ENCODE measurements at places on chromosomes 5 and 9.

DNA sequence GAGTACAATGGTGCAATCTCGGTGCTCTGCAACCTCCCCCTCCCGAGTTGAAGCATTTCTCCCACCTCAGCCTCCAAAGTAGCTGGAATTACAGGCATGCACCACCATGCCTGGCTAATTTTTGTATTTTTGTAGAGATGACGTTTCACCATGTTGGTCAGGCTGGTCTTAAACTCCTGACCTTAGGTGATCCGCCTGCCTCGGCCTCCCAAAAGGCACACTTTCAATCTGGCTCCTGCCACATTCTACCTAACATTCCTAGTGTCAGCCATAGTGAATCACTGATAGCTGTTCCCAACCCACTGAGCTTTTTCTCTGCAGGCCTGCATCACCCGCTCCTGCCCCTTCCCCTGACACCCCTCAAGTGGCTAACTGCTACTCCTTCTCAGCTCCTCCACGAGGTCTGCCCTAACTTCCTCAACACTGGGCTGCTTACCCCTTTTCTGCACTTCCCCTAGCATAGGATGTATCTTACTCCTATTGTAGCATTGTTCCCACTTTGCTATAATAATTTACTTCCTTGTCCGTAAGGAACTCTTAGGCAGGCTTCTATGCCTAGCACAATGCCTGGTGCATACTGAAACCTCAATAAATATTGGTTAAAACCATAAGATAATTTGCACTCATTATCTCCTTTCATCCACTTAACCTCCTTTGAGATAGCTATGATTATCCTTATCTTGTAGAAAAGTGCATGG, 42.0 kb upstream of the LIFR start:
- no peak for DNase-seq

GRCh38 chr5:130720355-130720754, 444.7 kb downstream of the HINT1 start:
- no peak for DNase-seq

DNA sequence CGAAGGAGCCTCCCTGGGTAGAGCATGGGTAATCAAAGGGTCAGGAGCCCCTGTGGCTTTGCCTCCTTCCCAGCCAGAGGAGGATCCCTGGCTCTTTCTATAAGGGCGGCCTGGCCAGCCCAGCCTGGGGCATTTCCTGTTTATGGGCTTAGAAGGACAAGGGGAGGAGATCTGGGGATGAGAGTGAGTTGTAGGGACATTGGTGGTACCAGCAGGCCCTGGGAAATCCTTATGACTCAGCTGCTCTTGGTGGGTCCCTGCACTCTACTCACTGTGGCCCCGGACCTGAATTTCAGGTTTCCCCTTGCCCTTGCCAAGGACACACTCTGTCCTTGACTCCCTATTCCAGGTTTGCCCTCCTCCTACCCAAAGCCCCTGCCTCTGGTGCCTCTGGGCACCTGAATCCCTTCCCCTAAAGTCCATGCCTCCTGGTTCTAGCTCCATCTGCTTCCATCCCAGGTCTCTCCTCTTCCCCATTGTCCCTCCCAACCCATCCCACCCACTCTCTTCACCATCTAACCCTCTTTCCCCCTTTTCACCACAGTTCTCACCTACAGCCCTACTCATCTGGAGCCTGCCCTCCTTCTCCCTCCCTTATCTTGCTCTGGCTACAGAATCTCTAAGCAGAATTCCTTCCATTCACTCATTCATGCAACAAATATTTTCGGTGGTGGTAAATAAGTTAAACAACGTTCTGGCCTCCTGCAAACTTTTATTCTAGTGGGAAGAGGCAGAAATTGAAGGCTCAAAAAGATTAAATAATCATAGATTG, 34.9 kb downstream of the PCDH1 start:
- DNase-seq: no peak

GRCh38 chr9:35732800-35733541, 505 bp downstream of the CREB3 start:
- peak; percentile 30 for DNase-seq

DNA sequence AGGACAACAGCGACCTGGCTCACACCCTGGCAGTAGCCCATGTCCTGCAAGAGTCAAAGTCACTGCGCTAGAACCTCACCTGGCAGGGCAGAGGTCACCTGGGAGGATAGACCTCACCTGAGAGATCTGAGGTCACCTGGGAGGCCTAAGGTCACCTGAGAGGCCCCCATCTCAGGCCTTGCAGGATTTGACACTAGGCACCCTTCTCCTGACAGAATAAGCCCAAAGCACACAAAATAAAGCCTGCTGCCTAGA, 75.2 kb upstream of the SPTLC1 start:
- DNase-seq: no peak

GRCh38 chr9:107193251-107193650, 89.8 kb upstream of the RAD23B start:
- no peak for DNase-seq

DNA sequence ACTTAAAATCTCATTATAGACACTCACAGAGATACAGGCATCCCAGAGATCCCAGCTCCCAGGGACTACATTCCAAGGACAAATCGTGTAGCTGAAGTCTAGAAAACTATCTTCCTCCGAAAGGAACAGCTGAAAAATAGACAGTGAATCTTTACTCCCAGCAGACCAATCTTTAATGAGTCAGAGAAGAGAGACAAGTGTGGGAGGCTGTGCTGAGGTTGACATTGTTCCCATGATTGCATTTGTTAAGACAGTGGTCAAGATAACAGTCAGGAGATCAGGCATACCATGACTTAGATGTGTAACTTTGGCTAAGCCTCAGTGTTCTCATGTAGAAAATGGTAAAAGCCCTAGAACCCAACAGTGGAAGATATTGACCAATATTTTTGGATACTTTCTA, 120.7 kb downstream of the PAPPA start:
- no peak for DNase-seq

DNA sequence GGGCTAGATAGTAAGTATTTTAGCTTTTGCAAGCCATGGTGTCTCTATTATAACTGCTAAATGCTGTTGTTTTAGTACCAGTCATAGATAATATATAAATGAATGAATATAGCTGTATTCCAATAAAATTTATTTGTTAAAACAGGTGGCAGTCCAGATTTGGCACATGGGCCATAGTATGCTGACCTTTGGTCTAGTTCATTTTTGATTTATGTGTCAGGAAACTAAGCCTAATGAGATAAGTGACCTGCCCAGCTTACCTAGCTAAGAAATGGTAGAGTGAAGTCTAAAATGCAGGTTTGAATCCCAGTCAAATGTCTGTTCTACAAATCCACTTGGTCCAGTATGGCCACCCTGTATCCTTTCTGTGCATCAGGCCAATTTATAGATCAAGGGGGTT, 139.3 kb downstream of the ALDH1A1 start:
- no peak for DNase-seq

GRCh38 chr9:85536514-85536913, 205.2 kb downstream of the AGTPBP1 start:
- no peak for DNase-seq

GRCh38 chr9:88659126-88659525, 124.1 kb downstream of the NXNL2 start:
- DNase-seq: no peak

- no peak for DNase-seq
Observed at GRCh38 chr9:97388721-97389238, 23.1 kb upstream of the TDRD7 start.

- DNase-seq: no peak
Observed at GRCh38 chr5:38806775-38807258, 39.0 kb upstream of the OSMR start.

GRCh38 chr5:157067005-157067404, 8.1 kb upstream of the HAVCR1 start:
- DNase-seq: no peak

GRCh38 chr9:119370816-119371215, 1.6 kb upstream of the BRINP1 start:
- DNase-seq: no peak

DNA sequence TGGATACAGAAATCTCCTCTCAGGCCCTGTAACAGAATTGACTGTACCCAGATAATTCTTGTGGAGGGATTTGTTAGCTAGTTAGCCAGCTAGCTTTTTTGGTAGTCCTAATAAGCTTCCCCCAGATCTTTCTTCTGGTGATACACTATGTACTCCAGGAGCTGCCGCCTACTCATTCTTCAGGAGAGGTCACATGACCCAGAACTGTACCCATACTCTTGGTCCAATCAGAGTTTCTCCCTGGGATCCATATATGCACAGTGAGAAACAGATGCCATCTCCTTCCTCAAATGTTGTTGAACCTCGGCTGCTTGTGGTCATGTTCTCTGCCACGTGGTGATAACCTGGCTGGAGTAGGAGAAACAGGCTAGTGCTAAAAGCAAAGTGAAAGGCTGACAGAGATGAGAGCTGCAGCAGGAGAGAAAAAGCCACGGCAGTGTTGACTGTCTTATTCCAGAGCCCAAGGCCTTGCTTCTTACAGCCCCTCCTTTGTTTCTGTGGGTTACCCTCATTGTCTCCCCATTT, 123.0 kb upstream of the RFX3 start:
- no peak for DNase-seq

DNA sequence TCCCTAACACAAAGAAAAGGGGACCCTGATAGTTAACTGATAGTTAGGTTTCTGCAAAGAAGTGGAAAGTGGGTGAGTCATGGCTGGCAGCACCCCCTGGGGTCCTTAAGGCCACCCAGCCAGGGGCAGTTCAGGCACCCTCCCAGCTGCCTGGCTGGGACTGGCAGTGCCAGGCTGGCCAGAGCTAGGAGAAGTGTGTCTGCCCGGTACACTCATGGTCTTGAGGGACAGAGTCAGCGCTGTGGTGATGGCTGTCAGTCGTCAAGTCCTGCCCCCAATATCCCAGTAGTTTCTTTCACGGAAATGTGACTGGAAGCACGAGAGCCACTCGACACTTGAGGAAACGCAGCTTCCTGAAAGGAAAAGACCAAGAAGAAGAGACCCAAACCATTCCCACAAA, 22.3 kb upstream of the CNOT6 start:
- DNase-seq: no peak

DNA sequence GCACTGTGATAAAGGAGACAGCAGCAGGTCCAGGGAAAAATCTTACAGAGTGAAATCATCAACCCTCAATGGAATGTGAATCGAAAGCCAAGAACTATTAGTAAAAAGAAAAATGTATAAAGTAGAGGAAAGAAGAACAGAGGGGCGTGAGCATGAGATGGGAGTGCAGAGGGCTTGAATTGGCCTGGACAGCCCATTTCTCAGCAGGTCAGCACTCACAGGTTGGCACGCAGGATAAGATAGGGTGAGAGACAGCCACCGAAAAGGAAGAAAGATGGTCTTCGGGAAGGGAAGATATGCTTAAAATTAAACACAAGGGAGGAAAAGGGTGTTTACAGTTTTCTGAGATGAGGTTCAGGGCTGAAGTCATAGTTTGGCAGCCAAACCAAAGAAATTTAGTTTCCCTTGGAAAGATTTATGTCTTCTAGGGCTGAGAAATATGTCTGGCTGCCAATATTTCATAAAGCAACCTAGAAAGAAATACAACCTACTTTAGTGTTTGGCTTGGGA, 524.7 kb downstream of the SPATA31D1 start:
- no peak for DNase-seq

DNA sequence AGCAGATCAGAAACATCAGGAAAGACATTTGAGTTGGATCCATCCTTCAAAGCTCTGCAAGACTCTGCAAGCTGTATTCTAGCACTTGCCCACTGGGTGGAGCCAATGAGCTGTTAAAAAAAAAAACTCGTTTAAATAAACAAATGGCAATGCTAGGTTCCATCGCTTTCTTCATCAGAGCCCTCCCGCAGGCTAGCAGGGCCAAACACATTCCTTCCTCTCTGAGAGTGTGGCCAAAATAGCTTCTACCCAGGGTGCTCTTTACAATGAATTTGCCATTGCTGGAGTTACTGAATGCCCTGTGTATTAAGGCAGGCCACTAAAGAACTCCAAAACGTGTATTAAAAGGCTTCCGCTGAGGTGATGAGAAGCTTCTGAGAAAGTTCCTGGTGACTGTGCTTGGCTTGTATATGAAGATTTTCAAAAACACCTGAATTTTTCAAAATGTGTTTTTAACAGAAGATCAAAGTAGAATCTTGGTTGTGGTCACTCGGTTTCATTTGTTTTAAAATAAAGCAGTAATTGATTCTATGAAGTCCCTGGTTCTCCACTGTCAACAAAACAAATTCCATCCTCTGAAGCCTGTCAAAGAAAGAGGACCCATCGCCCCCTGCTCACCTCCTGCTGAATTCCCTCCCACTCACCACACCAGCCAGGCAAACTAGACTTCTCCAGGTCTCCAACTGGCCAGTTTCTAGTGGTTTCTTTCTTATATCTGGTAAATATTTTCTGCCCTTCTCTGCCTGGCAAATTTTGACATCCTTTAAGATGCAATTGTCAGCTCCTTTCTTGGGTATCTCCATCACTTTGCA, 36.5 kb upstream of the EQTN start:
- peak; percentile 2 for DNase-seq

- DNase-seq: no peak
Observed at GRCh38 chr5:149810856-149811255, 80.7 kb downstream of the PPARGC1B start.

GRCh38 chr5:56299212-56299611, 66.1 kb upstream of the ANKRD55 start:
- DNase-seq: no peak

DNA sequence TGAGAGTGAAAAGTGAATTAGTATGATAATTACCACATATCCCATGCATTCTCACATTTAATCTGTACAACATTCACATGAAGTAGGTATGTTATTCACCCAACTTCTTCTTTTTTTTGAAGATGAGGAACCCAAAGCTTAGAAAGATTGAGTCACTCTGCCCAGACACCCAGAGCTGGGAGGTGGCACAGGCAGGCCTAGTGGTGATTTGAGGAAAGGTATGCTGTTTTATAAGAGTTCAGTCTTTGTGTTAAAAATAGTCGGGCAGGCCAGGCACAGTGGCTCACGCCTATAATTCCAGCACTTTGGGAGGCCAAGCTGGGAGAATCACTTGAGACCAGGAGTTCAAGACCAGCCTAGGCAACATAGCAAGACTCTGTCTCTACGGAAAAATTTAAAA, 285.3 kb downstream of the NR3C1 start:
- no peak for DNase-seq

DNA sequence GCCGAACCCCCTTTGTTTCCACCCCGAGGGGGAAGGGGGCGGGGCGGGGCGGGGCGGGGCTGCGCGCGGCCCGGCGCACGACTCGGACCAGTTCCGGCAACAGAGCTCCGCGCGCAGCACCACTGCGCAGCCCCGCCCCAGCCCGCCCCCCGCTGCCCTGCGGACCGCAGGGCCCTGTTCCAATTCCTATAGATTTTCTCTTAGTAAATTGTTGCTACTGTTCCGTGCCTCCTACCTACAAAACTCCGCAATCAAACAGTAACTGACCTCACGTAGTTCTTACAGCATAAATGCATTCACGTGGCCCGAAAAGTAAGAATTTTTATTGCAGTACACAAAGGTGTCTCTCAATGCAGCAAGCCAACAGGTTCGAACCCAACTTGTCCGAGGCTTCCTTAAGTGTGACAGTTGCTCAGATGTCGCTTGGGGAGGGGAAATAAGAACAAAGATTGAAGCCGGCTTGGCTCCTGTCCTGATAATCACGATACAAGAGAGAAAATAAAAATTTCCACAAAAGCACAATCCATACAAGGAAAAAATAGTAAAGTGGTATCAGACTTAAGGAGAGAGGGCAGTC, 1.2 kb upstream of the RNF38 start:
- DNase-seq: peak; percentile 60
